NCI-H526 (cell line): ENCODE measurements at places on chromosomes 6 and 20.

DNA sequence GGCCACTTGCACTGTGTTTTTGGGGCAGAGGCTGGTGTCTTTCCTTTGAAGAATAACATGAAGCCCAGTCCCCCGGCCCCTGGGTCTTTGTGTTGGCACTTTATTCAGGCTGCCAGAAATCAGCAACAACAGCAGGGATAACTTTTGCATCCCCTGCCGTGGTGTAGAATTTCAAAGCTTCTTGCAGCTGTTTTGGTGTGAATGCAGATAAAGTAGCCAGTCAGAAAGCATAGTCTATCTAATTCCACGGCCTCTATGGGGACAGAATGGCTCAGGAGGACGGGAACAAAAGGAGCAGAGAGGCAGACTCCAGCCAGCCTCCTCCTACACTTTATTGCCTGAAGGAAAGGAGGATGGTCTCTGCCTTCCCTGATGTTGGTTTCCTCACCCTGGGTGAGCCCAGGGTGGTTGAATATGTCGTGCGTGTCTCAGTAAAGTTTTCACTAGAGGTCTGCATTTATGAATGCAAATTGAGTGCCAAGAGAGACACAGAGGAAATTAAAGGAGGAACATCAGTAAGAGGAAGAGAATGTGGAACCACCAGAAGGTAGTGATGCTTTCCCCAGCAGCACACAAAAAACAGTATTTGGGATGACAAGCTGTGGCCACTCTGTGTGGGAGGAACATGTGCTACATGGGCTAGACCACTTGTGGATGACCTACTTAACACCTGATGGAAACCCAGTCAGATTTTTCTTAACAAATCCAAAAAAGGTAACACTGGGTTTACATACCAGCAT, 125.9 kb upstream of the TRAF3IP2 start:
- no peak for DNase-seq

DNA sequence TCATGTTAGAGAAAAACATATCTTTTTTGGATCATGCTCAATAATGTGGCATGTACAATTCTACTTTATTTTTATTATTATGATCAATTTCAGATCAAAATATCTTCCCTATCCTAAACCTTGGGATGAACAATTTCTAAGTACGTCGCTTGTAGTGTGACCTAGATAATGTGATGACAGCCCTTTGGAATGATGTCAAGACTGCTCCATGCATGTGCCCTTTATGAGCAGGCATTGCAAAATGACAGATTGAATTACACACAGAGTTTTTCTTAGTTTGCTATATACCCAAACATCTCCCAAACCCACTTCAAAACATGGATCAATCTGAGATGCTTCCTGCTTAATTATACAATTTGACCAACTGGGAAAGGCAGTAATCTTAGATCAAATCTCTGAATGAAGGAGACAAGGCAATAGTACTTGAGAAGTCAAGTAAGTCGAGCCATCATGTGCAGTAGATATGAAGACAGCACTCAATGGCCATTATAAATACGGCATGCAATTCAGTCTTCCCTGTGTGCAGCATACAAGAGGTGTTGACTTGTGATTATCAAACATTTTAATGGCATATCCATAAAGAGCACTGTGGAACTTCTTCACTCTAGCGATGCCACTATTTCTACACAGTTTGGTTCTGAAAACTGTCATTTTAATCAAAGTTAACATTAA, 294.8 kb downstream of the RNF144B start:
- no peak for DNase-seq

GRCh38 chr6:166588691-166589336, 2.3 kb upstream of the RAMACL start:
- DNase-seq: no peak

DNA sequence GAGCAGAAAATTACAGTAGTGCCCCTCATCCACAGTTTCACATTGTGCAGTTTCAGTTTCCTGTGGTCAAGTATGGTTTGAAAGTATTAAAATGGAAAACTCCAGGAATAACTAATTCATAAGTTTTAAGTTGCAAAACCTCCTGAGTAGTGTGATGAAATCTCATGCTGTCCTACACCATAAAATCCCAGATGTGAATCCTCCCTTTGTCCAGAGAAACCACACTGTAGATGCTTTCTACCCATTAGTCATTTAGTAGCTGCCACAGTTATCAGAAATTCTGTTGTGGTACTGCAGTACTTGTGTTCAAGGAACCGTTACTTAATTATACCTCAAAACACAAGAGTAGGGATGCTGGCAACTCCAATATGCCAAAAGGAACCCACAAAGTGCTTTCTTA, 74.7 kb downstream of the PTCHD4 start:
- DNase-seq: no peak

DNA sequence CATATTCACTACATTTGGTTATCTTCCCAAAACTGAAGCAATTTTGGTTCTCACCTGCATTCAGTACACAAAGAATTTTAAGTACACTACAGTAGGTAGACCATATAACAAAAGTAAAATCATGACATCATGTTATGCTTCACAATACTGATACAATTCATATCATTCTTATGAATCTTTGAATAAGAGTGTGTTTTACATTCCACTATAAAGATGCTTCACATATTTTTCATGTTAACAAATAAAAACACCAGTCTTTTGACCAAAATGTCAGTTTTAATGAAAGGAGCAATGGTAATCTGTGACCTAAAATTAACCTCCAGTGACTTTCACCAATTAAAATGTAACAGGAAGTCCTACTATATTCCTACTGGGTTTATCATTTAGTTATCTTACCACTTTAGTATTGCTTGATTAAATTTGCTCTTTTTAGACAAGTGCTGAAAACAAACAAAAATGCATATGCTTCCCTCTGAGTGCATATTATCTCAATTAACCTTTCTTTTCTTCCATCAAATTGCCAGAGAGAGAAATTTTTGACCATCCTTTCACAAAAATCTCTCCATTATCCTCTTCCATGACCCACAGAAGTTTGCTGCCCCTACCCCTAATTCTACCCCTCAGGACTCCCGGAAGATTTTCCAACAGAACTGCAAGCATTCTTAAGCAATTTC, 49.3 kb downstream of the PHIP start:
- no peak for DNase-seq

GRCh38 chr20:62293111-62293784, 9.5 kb upstream of the ADRM1 start:
- DNase-seq: no peak

GRCh38 chr20:59997896-59998295, 39.7 kb downstream of the CDH26 start:
- DNase-seq: no peak

- peak; percentile 25 for DNase-seq
These were observed 34.5 kb upstream of the HBS1L start for GRCh38 chr6:135088818-135089809.

DNA sequence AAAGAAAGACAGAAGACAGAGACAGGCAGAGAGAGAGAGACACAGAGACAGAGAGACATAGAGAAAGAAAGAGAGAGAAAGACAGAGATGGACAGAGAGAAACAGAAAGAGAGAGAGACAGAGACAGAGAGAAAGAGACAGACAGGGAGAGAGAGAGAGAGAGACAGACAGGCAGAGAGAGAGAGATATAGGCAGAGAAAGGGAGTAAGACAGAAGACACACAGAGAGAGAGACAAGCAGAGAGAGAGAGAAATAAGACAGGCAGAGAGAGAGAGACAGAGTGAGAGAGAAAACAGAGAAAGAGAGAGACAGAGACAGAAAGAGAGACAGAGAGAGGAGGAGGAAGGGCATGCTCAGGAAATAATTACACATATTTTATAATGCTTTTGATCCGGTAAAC, 758.3 kb upstream of the DEFB115 start:
- DNase-seq: no peak

GRCh38 chr20:62815066-62815991, 1.5 kb upstream of the COL9A3 start:
- DNase-seq: peak; percentile 74

DNA sequence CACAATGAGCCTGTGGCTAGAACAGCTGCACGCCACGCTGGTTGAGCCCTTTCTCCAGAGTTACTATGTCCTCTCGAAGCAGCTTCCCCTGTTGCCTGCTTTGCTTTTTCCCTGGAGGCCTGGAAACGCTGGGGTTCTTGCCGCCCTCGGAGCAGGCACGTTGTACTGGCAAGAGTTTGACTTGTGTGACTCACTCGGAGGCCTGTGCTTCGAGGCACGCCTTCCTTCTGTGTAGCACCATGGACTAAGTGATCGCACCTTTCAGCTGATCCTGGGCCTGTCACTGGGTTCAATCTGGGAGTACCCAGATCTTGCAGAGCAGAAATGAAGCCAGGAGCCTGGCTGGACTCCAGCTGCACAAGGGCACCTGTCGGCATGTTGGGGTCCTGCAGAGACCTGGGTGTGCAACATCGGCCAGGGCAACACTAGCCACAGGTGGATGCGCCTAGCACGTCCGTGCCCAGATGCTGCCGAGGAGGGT, 5.2 kb downstream of the INSM1 start:
- no peak for DNase-seq

GRCh38 chr6:130381459-130382380, 15.9 kb downstream of the TMEM200A start:
- DNase-seq: no peak

DNA sequence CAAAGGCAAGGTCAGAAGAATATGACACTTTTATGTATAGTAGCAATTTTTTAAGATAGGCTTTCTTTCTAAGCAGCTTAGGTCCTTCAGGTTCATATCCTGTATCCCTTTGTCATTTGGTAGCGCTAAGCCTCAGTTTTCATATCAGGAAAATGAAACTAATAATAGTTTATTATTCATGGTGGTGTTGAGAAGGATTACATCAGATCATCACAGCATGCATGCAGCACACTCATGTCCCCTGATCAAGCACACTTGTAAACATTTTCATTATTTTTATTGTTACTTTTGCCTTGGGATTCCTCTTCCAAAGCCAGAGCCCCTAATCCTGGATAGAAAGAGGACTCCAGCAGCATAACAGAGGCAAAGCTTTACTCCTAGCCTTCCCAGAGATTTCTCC, 70.2 kb upstream of the ADGRF1 start:
- no peak for DNase-seq

GRCh38 chr20:19161336-19161735, 51.1 kb upstream of the SLC24A3 start:
- DNase-seq: no peak

DNA sequence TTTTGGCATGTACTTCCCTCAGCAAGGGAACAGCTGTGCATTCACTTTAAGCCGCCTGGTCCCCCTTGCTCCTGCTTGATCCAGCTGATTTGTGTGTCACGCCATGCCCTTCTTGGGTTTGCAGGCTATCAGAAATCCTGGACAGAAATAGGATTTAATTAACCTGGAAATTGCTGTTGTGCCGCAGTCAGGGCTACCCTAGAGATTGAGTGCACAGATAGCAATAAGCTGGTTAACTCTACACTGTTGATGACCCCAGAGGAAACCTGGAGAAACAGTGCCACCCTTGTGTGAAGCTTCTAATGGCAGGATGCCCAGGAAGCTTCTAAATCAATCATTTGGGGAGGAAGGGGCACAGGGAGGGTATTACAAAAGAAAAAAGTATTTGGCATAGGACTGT, 199.0 kb downstream of the JARID2 start:
- peak; percentile 49 for DNase-seq

GRCh38 chr6:63897952-63898351, 262.4 kb downstream of the PHF3 start:
- no peak for DNase-seq

DNA sequence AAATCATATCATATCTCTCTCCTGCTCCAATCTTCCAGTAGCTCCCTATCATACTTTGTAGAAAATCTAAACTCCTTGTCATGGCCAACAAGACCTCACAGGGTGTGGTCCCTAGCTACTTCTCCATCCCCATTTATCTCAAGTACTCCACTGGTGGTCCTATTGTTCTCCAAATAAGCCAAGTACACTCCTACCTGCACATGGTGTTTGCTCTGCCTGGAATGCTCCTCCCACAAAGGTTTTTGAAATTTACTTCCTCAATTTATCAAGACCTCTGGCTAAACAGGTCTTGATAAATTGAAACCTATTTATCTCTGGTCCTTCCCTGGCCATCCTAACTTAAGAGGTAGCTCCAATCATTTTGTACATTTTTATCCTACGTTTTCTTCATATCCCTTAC, 12.1 kb downstream of the TMX4 start:
- no peak for DNase-seq

DNA sequence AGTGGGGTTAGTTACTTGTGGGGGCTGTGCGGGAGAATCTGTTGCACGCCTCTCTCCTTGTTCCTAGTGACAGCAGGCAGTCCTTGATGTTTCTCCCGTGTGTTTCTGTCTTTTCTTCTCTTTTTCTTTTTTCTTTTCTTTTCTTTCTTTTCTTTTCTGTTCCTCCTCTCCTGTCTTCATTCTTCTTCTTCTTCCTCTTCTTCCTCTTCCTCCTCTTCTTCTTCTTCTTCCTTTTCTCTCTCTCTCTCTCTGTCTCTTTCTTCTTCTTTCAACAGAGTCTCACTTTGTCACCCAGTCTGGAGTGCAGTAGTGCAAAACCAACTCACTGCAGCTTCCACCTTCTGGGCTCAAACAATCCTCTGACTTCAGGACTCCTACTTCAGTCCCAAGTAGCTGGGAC, 6.8 kb upstream of the AIG1 start:
- DNase-seq: no peak

DNA sequence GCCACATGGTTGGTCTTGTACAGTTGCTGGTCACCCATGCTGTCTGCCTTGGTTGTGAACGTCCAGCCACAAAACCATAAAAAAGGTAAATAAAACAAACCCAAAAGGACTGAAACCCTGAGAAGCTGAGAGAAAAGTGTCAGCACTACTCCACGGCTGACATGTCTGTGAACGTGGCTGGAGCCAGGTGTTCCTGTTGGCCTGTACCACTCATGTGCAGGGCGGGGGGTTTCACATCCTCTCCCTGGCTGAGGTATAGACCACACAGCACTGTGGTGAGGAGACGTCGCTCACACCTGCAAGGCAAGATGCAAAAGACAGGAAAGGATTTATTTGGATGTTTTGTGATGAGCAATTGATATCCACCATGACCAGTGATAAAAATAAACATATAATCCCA, 51.9 kb upstream of the MRPS10 start:
- DNase-seq: no peak

GRCh38 chr20:51540580-51540979, 1.9 kb downstream of the NFATC2 start:
- DNase-seq: no peak

DNA sequence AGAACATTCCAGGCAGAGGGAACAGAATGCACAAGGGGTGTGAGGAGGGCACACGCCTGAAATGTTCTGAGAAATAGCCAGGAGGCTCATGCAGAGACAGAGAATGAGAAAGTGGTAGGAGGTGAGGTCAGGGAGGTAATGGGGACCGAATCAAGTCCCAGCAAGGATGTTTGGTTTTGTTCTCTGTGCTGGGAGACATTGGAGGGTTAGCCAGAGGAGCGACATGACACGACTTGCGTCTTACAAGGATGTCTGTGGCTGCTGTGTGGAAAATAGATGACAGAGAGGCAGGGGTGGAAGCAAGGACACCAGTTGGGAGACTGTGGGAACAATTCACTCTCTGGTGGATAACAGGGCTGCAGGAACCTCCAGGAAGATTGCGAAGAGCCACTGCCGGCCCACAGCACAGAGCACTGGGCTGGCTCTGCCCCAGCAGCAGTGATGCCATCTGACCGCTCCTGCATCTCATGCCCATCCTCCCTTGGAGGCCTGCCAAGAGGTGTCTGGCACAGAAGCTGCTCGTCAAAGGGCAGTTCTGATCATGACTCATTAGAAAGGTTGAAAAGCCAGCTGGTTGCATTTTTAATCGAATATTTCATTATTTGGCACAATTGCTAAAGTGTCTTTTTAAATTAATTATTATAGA, 57.7 kb upstream of the CD83 start:
- no peak for DNase-seq

- no peak for DNase-seq
These were observed 126.7 kb downstream of the AIG1 start for GRCh38 chr6:143187238-143187923.

GRCh38 chr20:13119583-13119982, 101.5 kb upstream of the ISM1 start:
- DNase-seq: peak; percentile 90
